Type B pancreatic cell (in vitro differentiated cells): ENCODE measurements at places on chromosomes 3 and 15.

DNA sequence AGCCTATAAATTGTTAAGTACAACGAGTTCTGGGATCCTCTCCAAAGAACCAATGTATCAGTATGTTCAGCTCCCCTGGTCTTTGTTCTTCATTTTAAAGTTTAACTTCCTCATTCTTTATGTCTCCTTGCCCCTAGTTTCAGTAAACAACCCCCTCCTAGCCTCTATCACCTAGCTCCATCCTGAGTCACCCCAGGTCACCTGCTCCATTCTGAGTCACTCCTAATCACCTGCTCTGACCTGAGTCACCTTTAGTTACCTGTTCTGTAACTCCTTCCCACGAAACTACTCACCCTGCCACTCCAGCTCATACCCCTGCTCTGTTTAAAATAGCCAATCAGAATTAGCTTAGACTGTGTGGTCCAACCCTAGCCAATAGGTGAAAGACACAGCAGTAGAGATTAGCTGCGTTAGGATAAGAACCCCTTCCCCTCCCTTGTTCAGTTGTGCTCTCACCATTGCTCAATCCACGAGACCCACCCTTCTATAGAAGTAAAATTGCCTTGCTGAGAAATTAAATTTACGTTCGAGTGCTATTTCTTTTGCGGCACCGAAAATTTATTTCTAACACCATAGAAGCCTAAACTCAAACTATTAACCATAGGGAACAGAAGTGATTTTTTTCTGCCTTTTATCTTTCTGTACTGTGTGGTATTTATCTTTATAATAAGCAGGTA is 245.0 kb upstream of the ADAMTS9 start:
- DNase-seq: no peak
- no peak overlapping the region for H3K4me3 ChIP-seq
- no peaks in the 10 kb centered on the region for H3K36me3 ChIP-seq
- peak overlapping the region; percentile 5 for H3K27ac ChIP-seq
- H3K4me1 ChIP-seq: no peaks in the 10 kb centered on the region
- no peaks in the 10 kb centered on the region for H3K27me3 ChIP-seq

DNA sequence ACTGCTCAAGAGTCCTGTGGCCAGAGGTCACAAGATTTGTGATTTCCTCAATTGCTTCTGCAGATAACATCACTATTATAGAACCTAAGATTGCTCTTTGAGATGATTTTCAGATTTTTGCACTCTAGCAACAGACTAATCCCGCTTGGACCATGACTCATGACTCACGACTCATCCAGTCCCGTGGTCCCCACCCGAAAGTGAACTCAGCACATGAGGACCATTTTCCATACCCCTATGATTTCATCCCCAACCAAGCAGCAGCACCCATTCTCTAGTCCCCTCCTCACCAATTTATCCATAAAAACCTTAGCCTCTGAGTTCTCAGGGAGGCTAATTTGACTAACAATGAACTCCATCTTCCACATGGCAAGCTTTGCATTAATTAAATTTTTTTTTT is 106.3 kb upstream of the ALCAM start:
- no peak overlapping the region for H3K4me3 ChIP-seq
- DNase-seq: no peak
- no peak overlapping the region for H3K27ac ChIP-seq
- no peaks in the 10 kb centered on the region for H3K36me3 ChIP-seq
- H3K4me1 ChIP-seq: no peaks in the 10 kb centered on the region
- H3K27me3 ChIP-seq: no peaks in the 10 kb centered on the region

DNA sequence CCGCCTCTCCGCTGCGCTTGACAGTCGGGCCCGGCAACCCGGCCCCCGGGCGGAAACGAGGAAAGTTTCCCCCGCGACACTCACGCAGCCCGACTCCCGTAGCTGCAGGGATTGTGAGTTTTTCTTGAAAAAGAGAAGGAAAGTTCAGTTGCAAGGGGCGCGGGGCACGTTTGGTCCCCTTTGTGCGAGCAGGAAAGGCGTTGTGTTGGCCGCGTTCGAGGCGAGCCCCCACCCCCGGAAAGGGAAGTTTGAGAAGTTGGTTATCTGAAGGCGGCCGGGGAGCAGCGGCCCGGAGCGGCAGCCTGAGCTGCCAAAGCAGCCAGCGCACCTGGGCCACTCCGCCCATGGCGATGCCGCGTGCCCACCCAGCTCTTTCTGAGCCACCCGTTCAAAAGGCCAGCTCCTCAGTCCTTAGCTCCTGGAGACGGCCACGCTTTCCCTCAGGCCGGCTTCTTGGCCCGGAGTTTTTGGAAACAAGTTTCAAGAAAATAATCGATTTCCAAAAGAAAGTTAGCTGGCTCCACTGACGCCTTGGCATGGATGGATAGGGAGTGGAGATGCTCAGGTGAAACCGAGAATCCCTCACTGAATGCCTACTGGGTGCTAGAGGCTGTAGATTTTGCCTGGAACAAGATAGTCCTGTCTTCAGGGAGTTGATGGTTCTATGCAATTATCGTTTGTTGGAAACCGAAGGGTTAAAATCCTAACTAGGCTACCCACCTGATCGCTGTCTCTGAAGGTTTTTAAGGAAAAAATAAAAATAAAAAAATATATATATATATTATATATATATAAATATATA is 832 bp downstream of the TGFBR2 start:
- H3K27me3 ChIP-seq: peaks cover 16% of the 10 kb centered on the region
- H3K4me3 ChIP-seq: peak overlapping the region; percentile 96
- H3K27ac ChIP-seq: peak overlapping the region; percentile 81
- H3K4me1 ChIP-seq: peaks cover 37% of the 10 kb centered on the region
- peak; percentile 75 for DNase-seq

GRCh38 chr3:71902258-71903111 is 117.5 kb upstream of the PROK2 start:
- no peak for DNase-seq
- no peaks in the 10 kb centered on the region for H3K36me3 ChIP-seq
- peaks cover 15% of the 10 kb centered on the region for H3K4me1 ChIP-seq
- H3K4me3 ChIP-seq: peak overlapping the region; percentile 53
- peaks cover 23% of the 10 kb centered on the region for H3K27me3 ChIP-seq

DNA sequence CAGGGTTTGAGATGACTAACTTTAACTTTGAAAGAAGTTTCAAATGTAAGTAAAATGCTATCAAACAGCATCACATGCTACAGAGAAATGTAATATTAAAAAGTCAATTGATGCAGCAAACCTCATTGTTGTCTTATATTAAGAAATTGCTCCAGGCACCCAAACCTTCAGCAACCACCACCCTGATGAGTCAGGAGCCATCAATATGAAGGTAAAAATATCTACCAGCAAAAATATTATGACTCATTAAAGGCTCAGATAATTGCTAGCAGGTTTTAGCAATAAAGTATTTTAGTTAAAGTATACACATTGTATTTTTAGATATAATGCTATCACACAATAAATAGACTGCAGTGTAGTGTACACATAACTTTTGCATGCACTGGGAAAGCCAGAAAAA is 746.3 kb downstream of the ZPLD1 start:
- no peak for DNase-seq
- H3K4me3 ChIP-seq: no peak overlapping the region
- H3K27me3 ChIP-seq: no peaks in the 10 kb centered on the region
- H3K4me1 ChIP-seq: no peaks in the 10 kb centered on the region
- H3K36me3 ChIP-seq: no peaks in the 10 kb centered on the region

DNA sequence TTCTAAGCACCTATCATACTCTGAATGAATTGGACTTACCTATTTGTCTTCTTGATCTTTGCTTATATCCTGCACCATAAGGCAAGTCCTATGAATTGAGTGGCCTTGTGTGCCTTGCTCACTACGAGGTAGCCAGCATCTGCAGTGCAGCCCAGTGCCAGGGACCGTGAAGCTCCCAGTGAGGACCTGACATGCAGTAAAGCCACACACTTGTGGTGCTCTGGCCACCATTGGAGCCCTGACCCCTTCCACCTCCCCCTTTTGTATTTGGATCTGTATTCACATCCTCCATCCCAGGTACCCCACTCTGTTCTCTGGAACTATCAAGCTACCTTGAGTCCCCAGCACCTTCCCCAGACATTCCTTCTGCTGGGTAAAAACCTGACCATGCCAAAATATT is 52.1 kb downstream of the BSN start:
- H3K27me3 ChIP-seq: no peaks in the 10 kb centered on the region
- H3K4me1 ChIP-seq: peaks cover 15% of the 10 kb centered on the region

DNA sequence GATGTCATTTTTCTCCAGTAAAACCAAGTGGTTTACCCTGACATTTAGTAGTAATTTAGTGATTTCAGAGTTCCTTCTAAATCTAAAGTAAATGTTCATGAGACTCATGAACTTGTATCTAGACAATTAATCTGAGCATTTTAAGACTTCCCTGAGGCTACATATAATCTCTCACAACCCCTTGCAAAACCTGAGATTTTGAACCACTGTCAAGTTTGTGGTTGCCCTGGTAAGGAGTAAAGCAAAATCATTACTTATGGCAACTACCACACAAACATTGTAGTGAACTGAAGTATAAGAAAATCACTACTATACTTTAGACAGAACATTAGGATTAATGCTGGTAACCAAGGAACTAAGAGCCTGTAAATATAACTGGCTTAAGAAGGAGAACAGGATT is 370.2 kb downstream of the TIGIT start:
- no peaks in the 10 kb centered on the region for H3K27me3 ChIP-seq
- H3K27ac ChIP-seq: no peak overlapping the region
- H3K4me3 ChIP-seq: no peak overlapping the region
- DNase-seq: no peak

DNA sequence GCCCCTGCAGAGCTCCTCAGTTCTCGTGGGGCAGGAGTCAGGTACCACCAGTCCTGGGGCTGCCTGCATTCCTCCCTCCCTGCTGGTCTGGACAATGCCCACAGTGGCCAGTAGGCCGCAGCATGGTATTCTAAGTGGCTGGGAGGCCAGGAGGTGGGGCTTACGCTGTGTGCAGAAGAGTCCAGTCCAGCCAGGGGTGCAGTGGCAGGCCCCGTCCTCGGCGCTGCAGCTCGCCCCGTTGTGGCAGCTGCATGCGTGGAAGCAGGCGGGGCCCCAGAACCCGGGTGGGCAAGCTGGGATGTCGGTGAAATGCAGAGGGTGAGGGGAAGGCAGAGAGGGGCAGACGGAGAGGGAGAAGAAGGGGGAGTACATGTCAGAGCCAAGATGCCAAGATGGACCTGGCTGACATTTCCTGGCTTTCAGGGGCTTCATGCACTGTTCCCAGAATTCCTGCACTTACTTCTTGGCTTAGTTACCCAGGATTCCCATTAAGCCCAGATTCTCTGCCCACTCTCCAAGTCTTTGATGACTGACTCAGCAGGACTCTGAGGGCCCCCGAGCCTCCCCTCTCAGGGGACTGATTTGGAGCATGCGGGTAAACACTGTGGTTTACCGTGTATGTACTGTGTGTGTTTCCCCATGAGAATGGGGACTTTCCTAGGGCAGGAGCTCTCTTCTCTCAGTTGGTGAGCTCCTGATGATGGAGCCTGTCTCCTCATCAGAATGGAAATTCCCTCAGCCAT is 47.5 kb downstream of the RAB11A start:
- H3K27me3 ChIP-seq: no peaks in the 10 kb centered on the region
- no peak overlapping the region for H3K27ac ChIP-seq
- peaks cover 22% of the 10 kb centered on the region for H3K4me1 ChIP-seq
- no peak for DNase-seq
- peak overlapping the region; percentile 44 for H3K4me3 ChIP-seq

- DNase-seq: no peak
- H3K27me3 ChIP-seq: no peaks in the 10 kb centered on the region
- H3K36me3 ChIP-seq: no peaks in the 10 kb centered on the region
- H3K4me3 ChIP-seq: no peak overlapping the region
- H3K4me1 ChIP-seq: peaks cover 4% of the 10 kb centered on the region
Observed at GRCh38 chr3:164419220-164419619, 659.1 kb downstream of the SI start.

GRCh38 chr15:56244038-56244810 is 545 bp upstream of the RFX7 start:
- DNase-seq: no peak
- H3K4me1 ChIP-seq: peaks cover 22% of the 10 kb centered on the region

DNA sequence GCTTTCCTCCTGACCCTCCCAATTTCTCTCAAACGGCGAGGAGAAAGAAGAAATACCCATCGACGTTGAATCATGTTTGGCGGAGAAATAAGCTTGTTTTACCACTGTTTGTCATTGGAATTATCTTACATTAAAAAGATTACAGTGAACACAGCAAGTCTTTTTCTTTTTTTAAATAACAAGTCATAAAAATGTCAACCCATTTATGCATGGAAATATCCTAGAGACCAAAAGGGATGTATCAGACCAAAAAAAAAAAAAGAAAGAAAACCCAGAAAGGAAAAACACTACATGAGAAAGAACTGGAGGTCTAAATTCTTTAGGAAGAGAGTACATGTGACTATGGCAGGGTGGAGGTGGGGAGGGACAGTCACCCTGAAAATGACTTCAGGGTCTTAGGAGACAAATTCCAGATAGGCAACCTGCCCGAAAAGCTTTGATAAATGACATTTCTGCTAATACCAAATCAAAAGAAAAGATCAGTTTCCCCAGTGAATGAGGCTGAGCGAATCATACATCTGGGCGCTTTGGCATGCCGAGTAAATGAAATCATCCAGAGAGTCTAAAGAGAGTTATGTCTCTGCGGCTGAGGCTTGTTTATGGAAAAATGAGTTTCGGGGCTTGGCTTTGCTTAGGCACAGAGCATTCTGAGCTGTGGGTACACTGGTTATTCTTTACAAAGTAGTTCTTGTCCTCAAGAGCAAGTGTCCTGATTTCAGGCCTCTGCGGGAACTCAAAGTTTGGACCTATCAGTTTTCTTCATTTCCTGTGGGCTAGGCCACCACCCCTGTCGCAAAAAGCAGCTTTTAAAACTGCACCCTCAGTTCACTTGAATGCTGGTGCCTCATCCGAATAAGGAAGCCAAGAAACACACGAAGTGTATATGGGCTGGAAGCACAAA is 110.1 kb upstream of the TGFBR2 start:
- H3K27me3 ChIP-seq: no peaks in the 10 kb centered on the region
- DNase-seq: no peak
- no peak overlapping the region for H3K4me3 ChIP-seq
- H3K36me3 ChIP-seq: no peaks in the 10 kb centered on the region
- no peak overlapping the region for H3K27ac ChIP-seq

DNA sequence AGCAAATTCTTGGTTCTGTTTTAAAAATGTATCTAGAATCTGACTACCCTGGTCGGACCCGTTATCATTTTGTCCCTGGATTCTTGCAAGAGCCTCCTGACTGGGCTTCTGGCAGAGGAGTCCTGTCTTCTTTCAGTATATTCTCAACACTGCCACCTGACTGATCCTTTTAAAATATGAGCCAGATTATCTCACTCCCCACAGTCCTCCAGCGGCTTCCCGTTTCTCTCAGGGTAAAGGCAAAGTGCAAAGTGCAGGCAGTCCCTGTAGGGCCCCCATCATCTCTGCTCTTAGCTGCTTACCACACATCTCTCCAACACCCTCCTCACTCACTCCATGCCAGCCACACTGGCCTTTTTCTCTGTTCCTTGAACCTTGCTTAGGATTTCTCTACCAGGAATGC is 28.4 kb downstream of the CRTC3 start:
- H3K27ac ChIP-seq: peak overlapping the region; percentile 67
- H3K4me1 ChIP-seq: peaks cover 51% of the 10 kb centered on the region
- H3K4me3 ChIP-seq: peak overlapping the region; percentile 10
- no peak for DNase-seq
- H3K36me3 ChIP-seq: peaks cover 26% of the 10 kb centered on the region
- no peaks in the 10 kb centered on the region for H3K27me3 ChIP-seq
